ENCODE measurements at places on chromosomes 12 and 14. TPM values are rescaled to one million over a fixed set of nuclear protein-coding genes. Genes with fewer than 3 reads are reported as not detected.

TAS2R19 gene
- 3.1 TPM for total RNA-seq

DNA sequence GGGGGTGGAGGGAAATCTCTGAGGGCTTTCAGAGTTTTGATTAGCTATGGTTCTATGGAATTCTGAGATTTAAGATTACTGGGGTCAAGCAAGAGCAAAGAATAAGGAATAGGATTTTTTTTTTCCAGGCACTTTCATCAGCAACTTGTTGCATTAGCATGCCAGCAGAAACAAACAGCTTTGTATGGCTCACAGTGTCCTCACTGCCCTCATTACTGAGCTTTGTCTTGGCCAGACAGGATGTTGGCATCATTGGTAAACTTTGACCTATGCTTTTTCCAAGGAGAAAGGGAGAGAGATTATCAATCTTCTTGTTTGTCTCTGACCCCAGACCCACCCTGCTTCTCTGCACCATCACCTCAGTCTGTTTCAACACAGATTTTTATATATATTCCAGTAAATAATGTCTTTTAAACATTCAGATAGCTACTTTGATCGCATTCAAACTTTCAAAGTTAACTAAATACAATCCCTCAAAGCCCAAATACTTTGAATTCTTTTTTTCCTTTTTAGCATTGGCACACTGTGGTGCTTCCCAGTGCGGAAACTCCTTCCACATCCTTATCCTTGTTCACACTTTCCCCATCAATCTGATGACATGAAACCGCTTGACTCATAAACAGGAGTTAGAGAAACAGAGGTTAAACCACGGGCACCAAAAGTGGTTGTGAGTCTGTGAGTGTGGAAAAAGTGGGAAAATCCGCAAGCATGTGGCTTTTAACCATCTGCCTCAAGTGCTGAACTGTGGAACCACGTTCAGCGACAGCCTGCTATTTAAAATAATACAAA lies 282.2 kb upstream of the FAR2 start:
- no peaks in the 10 kb centered on the region for H3K36me3 ChIP-seq
- H3K27me3 ChIP-seq = no peaks in the 10 kb centered on the region
- no peak for DNase-seq
- H3K27ac ChIP-seq = no peak overlapping the region
- no peaks in the 10 kb centered on the region for H3K4me1 ChIP-seq
- no peak overlapping the region for H3K4me3 ChIP-seq

GRCh38 chr12:22731236-22731635 lies 106.3 kb downstream of the ETNK1 start:
- no peaks in the 10 kb centered on the region for H3K4me1 ChIP-seq
- DNase-seq = no peak
- no peak overlapping the region for H3K27ac ChIP-seq
- H3K4me3 ChIP-seq = no peak overlapping the region

DNA sequence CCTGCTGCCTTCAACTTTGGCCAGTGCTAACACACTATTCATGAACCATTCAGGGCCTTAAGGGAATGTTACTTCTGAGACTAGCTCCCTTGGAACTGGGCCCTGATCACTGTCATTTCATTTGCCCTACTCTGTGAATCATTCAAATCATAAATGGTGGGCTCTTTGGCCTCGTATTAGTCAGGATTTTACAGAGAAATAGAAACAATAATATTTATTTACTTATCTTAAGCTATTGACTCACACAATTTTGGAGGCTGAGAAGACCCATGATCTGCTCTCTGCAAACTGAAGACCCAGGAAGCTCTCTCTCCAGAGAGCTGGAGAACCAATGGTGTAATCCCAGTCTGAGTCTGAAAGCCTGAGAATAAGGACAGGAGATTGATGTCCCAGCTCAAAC lies 398.5 kb downstream of the LRIG3 start:
- no peaks in the 10 kb centered on the region for H3K4me1 ChIP-seq
- H3K27me3 ChIP-seq = no peaks in the 10 kb centered on the region
- H3K36me3 ChIP-seq = no peaks in the 10 kb centered on the region
- no peak for DNase-seq
- no peak overlapping the region for H3K4me3 ChIP-seq

DNA sequence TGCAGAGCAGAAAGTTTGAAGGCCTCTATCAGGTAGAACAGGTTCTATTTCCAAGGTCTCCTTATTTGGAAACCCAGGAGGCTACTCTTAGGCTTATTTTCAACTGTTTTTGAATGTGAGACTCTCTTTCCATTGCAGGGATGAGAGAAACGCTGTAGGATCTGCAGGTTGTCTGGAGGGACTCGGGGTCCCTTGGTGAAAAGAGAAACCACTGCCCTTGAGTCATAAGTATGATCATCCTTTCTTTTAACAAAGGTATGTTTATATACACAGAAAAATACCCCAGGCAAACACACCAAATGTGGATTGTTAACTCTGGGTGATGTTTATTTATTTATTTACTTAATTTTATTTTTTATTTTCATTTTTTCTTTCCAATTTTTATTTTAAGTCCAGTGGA lies 57.8 kb upstream of the MAX start:
- no peak for DNase-seq
- no peaks in the 10 kb centered on the region for H3K36me3 ChIP-seq
- H3K27me3 ChIP-seq = no peaks in the 10 kb centered on the region
- no peak overlapping the region for H3K4me3 ChIP-seq

- H3K4me1 ChIP-seq = no peaks in the 10 kb centered on the region
- H3K36me3 ChIP-seq = no peaks in the 10 kb centered on the region
- H3K27me3 ChIP-seq = no peaks in the 10 kb centered on the region
- no peak overlapping the region for H3K4me3 ChIP-seq
- no peak for DNase-seq
- H3K27ac ChIP-seq = no peak overlapping the region
Observed at GRCh38 chr12:128830505-128830893, 6.7 kb upstream of the SLC15A4 start.

PSEN1 gene
- 36.8 TPM for total RNA-seq

DNA sequence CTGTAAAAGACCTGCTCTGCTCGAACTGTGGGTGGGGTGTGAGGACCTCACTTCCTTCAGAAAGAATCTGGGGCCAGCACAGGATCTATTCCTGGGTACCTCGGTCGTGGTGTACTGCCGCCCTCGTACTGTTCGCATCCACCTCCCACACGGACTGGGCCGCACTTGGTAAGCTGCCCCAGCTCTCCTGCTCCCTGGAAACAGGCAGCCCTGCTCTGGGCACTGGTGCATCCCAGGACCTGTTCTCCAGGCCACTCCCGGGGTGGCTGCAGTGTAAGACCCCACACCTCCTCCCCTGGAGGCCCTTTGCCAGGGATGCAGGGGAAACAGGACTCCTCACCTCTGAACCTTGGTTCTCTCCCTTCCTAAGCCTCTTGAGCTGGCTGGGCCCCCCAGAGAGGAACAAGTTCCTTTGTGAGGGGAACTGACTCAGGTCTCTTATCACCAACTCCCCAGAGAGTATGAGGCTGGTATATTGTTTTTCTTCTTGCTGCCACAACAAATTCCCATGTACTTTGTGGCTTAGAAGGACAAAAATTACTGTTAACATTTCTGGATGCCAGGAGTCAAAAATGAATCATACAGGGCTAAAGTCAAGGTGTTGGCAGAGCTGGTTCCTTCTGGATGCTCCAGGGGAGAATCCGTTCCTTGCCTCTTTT lies 276.5 kb downstream of the NUAK1 start:
- H3K4me1 ChIP-seq = peaks cover 9% of the 10 kb centered on the region
- H3K27me3 ChIP-seq = no peaks in the 10 kb centered on the region
- H3K4me3 ChIP-seq = no peak overlapping the region
- DNase-seq = peak; percentile 12
- H3K27ac ChIP-seq = no peak overlapping the region
- no peaks in the 10 kb centered on the region for H3K36me3 ChIP-seq

TTC9 gene
- total RNA-seq = not detected

DNA sequence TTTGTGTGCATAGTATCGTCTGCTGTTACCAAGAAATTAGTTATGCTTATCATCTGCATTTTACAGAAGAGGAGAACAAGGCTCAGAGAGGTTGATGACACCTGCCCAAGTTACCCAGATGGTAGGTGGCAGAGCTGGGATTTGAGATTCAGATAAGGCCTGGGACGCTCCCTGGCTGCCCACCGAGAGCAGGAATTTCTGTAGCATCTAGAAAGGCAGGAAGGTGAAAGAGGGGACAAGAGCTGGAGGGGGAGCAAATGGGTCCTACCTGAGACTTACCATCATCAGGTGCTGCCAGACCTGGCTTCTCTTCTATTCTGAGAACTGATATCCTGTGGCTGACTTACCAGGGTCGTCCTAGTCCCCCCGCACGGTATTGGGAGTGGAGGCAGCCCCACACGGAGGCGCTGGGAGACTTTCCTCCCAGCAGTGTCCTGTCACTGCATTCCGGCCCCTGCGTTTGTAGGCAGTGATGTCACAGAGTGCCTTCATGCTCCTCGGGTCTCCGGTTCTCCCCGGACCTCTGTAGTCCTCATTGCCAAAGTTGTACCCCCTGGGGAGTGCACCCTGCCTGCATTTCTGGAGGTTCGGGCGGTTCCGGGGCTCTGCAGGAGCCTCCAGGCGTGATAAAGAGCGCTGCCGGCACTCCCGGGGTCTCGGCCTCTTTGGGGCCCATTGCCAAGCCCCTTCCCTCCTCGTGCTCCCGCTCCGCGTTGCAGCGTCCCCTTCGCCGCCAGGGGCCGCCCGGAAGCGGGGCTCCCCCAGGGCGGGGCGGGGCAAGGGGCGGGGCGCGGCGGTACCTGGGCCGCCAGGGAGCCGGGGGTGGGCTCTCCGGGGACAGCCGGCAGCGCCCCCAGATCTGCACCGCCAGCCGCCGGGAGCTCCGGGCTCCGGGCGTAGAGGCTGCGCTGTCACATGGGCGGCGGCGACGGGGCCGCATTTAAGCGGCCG lies at the start of gene CABP1:
Gene CABP1, plus strand, starts transcription at position 856 of the 951 bp plus-strand sequence. Its CDS starts 60 bp downstream, at position 916.
- no peak within 1 kb of the TSS for H3K4me3 ChIP-seq
- H3K27ac ChIP-seq = no peak within 1 kb of the TSS
- peaks cover 3% of the 10 kb centered on the region for H3K4me1 ChIP-seq
- DNase-seq = no peak
- no peaks in the 10 kb centered on the region for H3K36me3 ChIP-seq
- H3K27me3 ChIP-seq = peaks cover 42% of the 10 kb centered on the region

ETFBKMT gene
- total RNA-seq = 2.4 TPM

HELB gene
- 3.4 TPM for total RNA-seq

- peak; percentile 40 for DNase-seq
- no peaks in the 10 kb centered on the region for H3K27me3 ChIP-seq
- peaks cover 3% of the 10 kb centered on the region for H3K4me1 ChIP-seq
Observed at GRCh38 chr14:94051115-94051514, 25.0 kb downstream of the OTUB2 start.

DNA sequence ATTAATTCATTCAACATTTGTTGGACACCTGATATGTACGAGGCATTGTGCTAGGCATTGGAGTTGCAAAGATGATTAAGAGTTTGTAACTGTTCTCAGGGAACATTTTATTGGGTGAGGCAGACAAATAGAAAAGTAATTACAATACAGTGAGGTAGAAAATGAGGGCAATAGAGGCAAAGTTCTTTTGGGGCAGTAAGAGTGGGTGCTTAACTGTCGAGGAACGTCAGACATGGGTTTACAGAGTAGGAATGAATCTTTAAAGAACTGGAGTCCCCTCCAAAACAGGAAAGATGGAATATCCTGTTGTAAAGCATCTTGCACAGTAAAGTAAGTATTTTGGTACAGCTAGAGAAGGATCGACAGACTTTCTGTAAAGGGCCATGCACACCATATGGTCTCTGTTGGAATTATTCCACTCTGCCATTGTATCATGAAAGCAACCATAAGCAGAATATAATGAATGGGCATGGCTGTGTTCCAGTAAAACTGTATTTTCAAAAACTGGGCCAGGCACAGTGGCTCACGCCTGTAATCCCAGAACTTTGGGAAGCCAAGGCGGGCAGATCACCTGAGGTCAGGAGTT lies 9.1 kb downstream of the CREBL2 start:
- H3K4me1 ChIP-seq = no peaks in the 10 kb centered on the region
- no peak overlapping the region for H3K27ac ChIP-seq
- H3K27me3 ChIP-seq = no peaks in the 10 kb centered on the region
- H3K36me3 ChIP-seq = no peaks in the 10 kb centered on the region

DNA sequence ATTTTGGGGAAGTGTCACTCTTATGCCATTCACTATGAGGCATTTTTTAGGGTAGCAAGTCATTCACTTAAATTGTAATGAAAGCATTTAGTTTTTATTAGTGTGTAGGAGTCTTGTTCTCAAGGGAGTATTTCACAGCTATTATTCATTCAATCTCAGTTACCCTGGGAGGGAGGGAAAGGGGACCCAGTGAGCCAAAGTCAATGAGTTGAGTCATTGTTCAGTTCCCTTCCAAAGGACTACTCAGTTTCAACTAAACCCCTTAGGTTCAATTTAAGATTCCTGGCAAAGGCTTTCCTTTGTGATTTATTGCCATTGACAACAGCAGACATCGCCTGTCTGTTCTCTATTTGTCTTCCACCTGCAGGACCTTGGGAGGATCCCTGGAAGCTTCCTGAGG lies 29.3 kb upstream of the RASSF8 start:
- H3K36me3 ChIP-seq = no peaks in the 10 kb centered on the region
- no peaks in the 10 kb centered on the region for H3K27me3 ChIP-seq
- peaks cover 17% of the 10 kb centered on the region for H3K4me1 ChIP-seq
- no peak overlapping the region for H3K27ac ChIP-seq
- no peak for DNase-seq

- no peaks in the 10 kb centered on the region for H3K27me3 ChIP-seq
- DNase-seq = no peak
- no peaks in the 10 kb centered on the region for H3K36me3 ChIP-seq
- H3K4me3 ChIP-seq = no peak overlapping the region
- H3K4me1 ChIP-seq = no peaks in the 10 kb centered on the region
Observed at GRCh38 chr12:131867891-131868675, 26.3 kb upstream of the ULK1 start.
